ENCODE measurements at places on chromosomes 6 and 20. TPM values are rescaled to one million over a fixed set of nuclear protein-coding genes. Genes with fewer than 3 reads are reported as not detected.

DNA sequence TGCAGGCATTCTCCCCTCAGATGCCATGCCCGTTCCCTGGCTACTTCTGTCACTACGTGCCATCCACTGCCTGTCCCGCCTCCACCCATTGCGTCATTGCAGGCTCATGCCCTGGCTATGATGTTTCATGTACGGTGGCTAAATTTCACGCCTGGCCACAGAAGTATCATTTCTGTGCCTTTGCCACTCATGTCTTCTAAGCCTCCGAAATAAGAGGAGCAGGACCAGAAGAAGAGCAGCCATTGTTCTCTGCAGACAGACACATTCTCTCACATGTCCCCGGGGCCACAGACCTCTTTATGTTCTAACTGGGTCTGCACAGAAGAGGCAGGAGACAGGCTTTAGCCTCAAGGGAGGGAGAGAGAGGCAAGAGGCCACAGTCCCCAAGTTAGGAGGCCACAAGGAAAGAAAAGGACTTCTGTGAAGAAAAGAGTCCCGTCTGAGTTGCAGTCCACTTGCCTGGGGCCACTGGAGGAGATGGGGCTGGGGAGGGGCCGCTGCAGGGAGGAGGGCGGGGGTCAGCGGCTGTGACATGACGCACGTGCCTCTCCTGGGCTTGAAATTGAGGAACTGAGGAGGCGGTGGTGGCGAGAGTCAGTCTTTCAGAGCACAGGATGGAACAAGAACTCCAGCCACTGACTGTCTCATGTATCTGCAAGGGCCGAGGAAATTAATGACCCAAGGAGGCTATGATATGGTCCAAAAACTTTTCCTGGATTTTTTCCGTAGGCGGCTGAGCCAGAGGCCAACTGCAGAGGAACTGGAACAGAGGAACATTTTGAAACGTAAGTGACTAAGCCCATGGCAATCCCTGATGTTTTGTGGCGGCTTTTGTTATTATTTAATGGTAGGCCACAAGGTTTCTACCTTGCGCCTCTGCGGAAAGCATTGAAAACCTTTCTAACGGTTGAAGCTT lies 55.9 kb downstream of the TBC1D7 start:
- no peak for DNase-seq

- DNase-seq = no peak
Observed at GRCh38 chr6:12026120-12026519, 14.0 kb downstream of the HIVEP1 start.

DNA sequence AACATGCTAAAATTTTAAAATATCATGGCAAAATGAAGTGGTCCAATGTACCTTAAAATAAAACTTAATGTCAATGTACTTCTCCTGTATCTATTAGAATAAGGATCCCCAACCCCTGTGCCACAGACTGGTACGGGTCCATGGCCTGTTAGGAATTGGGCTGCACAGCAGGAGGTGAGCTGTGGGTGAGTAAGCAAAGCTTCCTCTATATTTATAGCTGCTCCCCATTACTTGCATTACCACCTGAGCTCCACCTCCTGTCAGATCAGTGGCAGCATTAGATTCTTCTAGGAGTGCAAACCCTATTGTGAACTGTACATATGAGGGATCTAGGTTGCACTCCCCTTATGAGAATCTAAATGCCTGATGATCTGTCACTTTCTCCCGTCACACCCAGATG lies 86.0 kb downstream of the SLC16A10 start:
- DNase-seq = no peak

GRCh38 chr6:43304361-43304760 lies 4.3 kb downstream of the CRIP3 start:
- no peak for DNase-seq

DNA sequence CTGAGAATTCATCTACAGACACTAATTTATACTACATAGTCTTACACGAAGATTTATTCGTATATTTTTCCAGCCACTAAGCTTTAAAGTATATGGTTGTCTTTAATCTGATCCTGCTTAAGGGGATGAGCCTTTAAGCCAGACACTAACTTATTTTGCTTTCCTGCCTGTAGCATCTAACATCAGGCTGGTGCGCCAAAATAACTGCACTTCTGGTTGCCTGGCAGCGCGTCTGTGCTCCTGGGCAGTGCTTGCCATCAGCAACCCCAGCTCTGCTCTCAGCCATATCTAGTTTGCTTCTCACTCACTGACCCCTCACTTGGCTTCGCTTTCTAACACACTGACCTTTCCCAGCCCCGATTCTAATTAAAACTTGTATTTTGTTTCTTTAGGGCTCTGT lies 21.8 kb downstream of the HMGCLL1 start:
- no peak for DNase-seq

GRCh38 chr6:53944091-53944490 lies 149.3 kb downstream of the LRRC1 start:
- no peak for DNase-seq

- DNase-seq = no peak
Observed at GRCh38 chr6:157625764-157626163, 197.3 kb upstream of the SNX9 start.

- DNase-seq = no peak
Observed at GRCh38 chr6:156562019-156562418, 215.2 kb upstream of the ARID1B start.

DNA sequence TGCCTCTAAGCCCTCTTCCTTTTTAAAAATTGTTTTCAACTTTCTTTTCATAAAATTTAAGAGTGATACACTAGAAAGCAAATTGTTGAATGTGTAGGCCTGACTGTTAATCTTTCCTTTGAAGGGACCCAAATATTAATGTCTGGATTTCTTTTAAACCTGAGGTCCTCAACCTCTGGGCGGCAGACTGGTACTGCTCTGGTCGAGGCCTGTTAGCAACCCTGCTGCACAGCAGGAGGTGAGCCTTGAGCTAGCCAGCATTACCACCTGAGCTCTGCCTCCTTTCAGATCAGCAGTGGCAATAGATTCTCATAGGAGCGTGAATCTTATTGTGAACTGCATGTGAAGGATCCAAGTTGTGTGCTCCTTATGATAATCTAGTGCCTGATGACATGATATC lies 191.2 kb downstream of the MANEA start:
- DNase-seq = no peak

DNA sequence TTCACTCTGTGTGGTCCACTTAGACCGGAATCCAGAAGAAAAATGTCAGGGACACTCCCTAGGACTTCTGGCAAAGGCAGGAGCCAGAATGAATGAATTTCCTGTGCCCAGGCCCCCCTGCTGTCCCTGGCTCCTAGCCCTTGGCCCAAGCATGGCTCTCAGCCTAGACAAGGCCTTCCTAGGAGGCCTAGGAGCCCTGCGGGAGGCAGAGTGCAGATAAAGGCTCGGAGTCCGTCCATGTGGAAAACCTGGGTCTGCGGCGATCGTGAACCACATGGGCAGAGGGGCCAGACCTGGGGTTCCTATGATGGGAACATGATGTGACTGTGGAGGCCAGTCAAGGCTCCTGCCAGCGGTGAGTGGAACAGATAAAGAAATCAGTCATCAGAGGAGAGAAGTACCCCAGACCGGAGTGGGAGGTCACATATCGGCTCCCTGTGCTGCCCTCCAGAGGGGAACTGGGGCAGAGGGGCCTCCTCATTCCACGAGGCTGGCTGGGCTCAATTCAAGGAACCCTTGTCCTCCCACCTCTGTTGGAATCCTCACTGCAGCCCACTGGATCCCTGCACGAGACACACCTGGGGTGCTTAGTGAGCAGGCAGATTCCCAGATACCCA lies 5.9 kb upstream of the VSTM2L start:
- no peak for DNase-seq

- DNase-seq = peak; percentile 33
Observed at GRCh38 chr6:73710470-73710869, 14.5 kb downstream of the CD109 start.

DNA sequence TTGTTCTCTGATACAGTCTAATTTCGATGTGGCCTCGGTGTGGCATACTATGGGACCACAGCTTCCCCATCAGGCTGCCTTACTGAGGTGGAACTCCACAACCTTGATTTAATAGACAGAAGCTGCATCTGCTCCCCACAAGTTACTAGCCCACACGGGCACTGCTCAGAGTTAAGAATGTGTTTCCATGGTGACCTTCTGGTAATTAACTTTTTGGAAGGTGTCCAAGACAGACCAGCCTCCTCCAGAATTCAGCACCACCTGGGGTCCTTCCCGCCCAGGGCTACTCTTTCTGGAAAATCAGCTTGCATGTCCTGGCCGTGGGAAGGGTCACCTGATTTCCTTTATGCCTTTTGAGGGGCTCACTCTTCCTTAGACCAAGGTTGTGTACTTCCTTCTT lies 48.7 kb upstream of the CDH4 start:
- no peak for DNase-seq

DNA sequence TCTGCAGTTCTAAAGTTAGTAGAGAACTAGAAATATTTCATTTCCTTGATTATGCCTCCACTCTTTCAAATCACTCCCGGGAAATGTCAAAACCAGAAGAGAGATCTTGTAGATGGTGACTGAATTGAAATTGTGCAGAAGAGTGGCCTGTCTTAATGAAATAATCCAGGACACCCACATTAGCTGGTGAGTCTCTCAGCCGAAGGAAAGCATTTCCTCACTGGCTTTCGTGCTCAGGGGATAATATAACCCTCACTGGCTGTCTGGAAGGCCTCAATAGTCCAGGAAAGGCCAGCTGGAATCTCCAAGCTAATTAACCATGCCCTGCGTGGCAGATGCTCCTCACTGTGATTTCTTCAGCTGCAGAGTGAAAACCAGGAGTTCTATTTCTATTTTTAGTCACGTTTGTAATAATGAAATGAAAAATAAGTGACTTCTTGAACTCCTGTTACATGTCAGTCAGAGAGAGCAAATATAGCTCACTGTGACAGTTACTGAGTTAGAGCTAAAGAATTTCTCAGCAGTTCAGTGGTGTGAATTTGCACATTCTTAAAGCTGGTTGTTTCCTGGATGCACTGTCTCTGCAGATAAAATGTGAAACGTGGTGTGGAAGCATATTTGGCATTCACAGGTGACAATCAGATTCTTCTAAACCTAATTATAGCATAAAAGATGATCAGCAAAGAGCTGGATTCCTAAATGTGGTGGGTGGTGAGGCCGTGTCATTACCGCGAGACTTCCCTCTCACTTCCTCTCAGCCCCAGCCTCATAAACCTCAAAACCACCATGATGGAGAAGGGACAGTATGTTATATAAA lies 211.7 kb downstream of the LMBRD1 start:
- peak; percentile 8 for DNase-seq

DNA sequence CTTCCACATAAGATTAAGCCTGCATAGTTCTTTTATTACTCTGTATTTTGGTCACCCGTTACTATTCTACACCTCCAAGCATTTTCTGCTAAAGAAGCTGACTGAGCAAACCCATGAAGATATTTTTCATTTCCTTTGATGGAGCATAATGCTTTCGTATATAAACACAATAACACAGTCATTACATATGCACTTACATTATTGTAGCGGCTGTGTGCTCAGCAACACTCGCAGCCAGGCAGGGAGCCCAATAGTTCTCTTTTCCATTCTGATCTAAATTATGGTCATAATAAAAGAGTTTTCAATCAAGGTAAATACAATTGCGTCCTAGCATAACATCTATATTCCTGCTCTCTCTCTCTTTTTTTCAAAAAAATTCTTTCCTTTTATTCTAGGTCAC lies 69.6 kb upstream of the TFB1M start:
- no peak for DNase-seq

DNA sequence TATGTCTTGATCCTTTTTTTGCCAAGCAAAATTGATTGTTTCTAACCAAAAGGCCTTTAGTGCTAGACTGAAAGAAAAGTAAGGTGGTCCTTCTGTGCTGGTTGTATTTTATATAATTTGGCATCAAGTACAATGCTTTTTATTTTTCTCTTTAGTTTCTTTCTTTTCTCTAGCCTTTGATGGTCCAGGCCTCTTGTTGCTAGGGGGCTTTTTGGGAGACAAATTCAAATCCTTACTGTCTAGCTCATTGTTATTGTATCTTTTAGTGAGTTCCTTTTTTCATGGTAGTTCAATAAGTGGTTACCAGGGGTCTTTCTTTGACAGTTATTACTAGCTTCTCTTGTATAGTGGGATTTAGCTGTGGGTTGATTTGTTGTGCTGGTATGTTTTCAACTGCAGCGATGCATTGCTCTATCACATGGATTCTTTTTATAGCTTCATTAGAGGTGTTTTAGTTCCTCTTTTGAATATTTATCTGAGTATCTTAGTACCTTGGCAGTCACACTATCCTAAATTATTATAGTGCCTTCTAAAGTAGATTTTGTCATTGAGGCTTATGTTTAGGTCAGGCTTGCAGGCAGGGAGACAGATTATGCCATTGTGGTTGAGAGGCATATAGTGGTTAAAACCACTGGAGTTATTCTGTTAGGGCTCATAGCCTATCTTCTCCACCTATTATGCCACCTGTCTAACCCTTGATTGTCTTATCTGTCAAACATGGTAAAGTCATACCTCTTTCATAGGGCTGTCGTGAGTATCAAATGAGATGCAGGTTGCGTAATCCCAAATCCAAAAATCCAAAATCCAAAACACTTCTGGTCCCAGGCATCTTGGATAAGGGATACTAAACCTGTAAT lies 49.5 kb downstream of the KCNS1 start:
- DNase-seq = no peak

DNA sequence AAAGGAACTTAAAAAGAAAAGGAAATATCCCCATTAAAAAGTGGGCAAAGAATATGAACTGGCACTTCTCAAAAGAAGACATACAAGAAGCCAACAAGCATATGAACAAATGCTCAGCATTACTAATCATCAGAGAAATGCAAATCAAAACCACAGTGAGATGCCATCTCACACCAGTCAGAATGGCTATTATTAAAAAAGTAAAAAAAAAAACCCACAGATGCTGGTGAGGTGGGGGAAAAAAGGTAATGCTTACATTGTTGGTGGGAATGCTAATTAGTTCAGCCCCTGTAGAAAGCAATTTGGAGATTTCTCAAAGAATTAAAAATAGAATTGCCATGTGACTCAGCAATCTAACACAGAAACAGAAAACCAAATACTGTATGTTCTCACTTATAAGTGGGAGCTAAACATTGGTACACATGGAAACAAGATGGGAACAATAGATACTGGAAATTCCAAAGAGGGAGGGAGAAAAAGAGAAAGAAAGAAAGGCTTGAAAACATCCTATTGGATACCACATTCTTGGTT lies 437.1 kb downstream of the GRIK2 start:
- no peak for DNase-seq

- no peak for DNase-seq
Observed at GRCh38 chr6:147366290-147366689, 142.2 kb upstream of the SAMD5 start.

- no peak for DNase-seq
Observed at GRCh38 chr20:37385659-37386504, 39.9 kb downstream of the SRC start.

GRCh38 chr20:40438161-40438830 lies 250.7 kb downstream of the MAFB start:
- DNase-seq = no peak

Gene LPA
- not detected for polyA plus RNA-seq

Gene PI3
- not detected for polyA plus RNA-seq

Gene ADAT2
- 22.7 TPM for polyA plus RNA-seq

Gene CAGE1
- polyA plus RNA-seq = 0.12 TPM

Gene RNF39
- polyA plus RNA-seq = 0.75 TPM

Gene CST5
- polyA plus RNA-seq = not detected

Gene HLA-DQA2
- not detected for polyA plus RNA-seq

Gene CALHM4
- not detected for polyA plus RNA-seq

Gene MTRF1L
- polyA plus RNA-seq = 23.6 TPM

Gene FITM2
- polyA plus RNA-seq = 7.9 TPM

Gene C6orf15
- not detected for polyA plus RNA-seq

Gene TP53TG5
- polyA plus RNA-seq = 0.67 TPM

Measured in muscle of back (tissue), 13 donors.